EH (cell line): ENCODE measurements at places on chromosomes 3 and 15.

DNA sequence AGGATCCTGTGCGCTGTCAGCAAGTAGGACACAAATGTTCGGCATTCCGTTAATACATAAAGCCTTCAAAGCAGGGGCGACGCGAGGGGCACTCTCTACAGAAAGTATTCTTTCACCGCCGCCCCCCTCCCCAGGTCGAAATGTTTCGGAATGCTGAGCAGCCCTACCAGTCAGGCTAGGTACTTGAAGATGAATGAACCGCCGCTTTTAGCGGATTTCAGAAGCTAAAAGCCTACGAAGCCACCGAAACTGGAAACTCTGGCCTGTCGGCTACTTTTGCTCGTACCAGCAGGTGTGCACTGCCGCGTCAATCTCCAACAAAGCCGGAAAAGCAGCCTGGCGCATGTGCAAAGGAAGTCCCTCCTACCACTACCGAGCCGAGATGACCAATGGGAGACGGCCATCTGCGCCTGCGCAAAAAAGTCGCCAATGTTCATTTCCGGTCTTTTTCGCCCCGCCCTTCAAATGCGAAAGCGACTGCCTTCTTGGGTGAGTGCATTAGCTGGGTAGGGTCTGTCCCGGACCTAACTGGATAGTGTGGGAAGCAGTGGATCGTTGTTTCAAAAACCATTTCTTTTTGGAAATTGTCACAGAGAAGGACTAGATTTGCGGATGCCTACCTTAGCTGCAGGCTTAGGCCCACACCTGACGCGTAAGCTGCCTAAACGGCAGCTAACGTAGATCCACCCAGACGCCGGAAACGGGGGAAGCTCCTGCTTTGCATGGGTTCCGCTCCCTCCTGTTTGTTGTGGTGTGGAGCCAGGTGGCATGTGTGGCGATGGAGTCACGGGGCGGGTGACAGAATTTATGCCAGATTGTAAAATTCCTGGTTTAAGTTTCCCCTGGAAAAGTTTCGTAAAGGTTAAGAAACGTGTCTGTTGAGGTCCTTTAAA is at the start of gene WDR5B:
Gene WDR5B (minus strand): TSS at position 301 of the 893 bp plus-strand sequence. CDS start 534 bp downstream, outside the sequence.
- peak; percentile 97 for DNase-seq

DNA sequence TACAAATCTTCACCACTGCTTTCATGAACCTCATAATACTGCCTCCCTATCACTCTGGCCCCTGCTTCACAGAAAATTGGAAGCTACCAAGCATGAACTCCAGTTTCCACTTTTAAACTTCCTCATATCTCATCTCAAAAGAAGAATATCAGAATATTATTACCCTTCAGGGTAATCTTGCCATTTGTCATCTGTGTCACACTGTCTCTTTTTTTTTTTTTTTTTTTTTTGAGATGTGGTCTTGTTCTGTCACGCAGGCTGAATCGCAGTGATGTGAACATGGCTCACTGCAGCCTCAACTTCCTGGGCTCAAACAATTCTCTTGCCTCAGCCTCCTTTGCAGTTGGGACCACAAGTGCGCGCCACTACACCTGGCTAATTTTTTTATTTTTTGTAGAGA is 80.4 kb upstream of the TCF12 start:
- DNase-seq, result no peak

- DNase-seq, result no peak
Observed at GRCh38 chr3:43175541-43175940, 69.7 kb upstream of the POMGNT2 start.

GRCh38 chr3:72601983-72602750 is 246.1 kb downstream of the SHQ1 start:
- no peak for DNase-seq

GRCh38 chr15:27324886-27325615 is 354.1 kb downstream of the GABRG3 start:
- no peak for DNase-seq

DNA sequence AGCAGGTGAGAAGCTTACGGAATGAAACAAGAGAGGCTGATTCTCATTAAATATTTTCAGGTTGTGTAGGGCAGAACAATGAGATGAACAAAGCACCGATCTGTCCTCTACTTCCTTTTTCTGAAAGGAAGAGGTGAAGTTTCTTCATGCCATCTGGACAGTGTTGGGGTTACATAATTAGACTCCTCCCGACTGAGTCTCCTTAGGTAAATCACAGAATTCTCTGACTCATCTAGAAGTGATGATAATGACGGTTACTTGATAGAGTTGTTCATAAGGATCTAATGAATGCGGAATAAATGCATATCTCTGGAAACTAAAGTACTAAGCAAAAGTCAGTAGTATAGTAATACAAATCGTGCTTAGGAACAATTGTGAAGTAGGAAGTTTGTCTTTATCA is 21.2 kb downstream of the CRTC3 start:
- DNase-seq, result peak; percentile 35

GRCh38 chr3:98730338-98730737 is 32.8 kb upstream of the ST3GAL6 start:
- no peak for DNase-seq

- peak; percentile 34 for DNase-seq
Observed at GRCh38 chr15:61871926-61872522, 188.2 kb downstream of the VPS13C start.

GRCh38 chr3:10333349-10333650 is 12.4 kb upstream of the SEC13 start:
- no peak for DNase-seq

DNA sequence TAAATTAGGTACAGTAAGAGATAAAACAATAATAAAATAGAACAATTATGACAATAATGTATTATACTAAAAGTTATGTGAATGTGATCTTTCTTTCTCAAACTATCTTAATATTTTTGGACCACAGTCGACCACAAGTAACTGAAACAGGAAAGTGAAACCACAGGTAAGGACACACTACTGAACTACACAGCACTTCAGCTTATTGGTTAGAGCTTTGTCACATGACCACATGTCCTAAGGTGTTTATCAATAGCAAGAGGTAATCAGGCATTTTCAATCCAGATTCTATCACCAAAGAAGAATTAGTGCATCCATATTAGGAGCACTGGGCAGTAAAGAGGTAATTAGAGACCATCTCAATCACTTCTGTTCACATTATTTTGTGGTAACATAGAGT is 392.8 kb downstream of the RSL24D1 start:
- DNase-seq, result no peak

DNA sequence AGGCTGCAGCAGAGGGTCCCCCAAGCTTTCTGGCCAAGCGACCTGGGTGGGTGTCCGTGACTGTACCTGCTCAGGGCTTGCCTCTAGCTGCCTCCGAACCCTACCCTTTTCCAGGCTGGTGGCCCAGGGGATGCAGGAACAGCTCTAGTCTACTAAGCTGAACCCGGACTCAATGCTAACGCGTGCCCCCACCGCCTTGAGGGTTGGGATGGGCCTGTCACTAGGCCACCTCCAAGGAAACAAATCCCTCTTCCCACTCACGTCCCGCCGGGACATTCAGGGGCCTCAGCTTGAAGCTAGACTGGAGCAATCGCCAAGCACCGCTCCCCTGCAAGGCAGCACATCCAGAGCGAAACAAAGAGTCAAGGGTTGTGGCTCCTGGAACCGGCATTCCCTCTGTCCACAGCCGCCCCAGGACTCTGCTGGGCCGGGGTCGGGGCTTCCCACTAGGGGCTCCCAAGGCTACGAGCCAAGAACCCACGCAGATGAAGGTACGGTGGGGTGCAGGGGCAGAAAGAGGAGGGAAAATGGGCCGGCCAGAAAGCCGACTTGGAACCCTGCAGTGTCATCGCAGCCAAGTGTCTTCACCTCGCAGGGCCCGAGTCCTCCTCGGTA is 2.9 kb downstream of the FBXL22 start:
- DNase-seq, result no peak

GRCh38 chr3:195249858-195250464 is 21.0 kb downstream of the XXYLT1 start:
- DNase-seq, result no peak

DNA sequence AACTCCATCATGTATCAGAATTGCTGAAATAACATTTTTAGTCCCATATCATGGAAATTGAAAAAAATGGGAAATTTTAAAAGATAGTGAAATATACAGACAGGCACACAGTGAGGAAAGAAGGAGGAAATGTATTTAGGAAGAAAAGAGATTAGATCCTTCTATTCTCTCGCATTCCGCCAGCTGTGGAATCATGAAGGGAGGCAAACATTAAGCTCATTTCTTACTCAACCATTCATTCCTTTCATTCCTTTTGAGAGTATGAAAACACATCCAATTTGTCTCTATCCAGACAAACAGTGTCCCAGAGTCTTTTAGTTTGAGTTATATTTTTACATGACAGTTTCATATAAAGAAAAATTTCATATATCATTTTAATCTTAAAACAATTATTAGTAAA is 52.5 kb upstream of the KCNMB2 start:
- peak; percentile 55 for DNase-seq

- DNase-seq, result peak; percentile 39
Observed at GRCh38 chr3:30226601-30227151, 379.7 kb upstream of the TGFBR2 start.

GRCh38 chr3:133996251-133996661 is 33.5 kb downstream of the SLCO2A1 start:
- no peak for DNase-seq

DNA sequence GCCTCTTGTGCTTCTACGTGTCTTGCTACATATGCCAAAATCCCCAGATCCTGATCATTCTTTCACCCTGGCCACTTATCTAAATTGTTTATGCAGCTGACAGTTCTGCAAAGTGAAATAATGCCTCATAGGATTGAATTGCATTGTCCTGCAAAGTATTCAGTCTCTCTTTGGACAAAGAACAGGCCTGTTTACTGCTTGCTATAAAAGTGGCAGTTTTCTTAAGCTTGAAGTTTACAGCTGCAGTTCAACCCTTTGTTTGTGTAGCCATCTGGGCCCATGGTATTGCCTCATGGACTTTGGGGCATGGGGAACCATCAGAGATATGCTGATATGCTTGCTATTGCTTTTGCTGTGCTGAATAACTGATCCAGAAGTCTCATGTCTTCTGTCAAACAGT is 523.2 kb downstream of the OTOL1 start:
- DNase-seq, result peak; percentile 11

DNA sequence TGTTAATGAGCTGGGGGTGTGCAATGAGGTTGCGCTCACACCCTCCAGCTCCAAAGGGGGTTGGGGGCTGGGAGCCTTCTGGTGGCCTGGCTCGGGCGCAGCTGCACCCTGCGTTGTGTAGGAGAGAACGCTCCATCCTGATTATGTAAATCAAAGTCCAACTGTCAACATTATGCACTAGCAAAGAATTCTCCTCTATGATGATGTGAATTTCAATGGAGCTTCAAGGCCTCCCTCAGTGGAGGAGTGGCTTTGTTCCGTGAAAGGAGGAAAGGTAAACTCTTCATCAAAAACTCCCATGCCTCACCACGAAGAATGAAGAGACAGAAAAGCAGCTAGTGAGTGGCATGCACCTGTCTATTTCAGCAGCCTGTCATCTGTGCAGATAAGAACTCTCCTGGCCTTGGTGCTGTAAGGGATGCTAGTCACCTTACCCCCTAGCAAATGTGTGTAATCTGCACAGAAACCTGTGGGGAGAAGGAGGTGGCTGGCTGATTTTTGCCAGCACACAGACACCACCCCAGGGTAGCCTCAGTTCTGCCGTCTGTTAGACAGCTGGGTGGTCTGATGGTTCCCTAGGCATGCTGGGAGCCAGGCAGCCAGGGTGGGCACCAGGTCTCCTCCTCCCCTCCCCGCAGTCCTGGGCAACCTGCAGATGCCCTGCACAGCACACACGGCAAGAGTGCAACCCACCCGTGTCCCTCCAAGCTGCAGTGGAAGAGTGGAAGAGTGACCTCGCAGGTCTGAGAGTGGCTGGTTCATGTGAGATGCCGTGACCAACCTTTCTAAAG is 47.0 kb upstream of the TRPM1 start:
- DNase-seq, result no peak

- DNase-seq, result peak; percentile 86
Observed at GRCh38 chr3:195850857-195851543, 39.3 kb upstream of the MUC4 start.

- no peak for DNase-seq
Observed at GRCh38 chr3:37702478-37703154, 159.1 kb upstream of the CTDSPL start.

DNA sequence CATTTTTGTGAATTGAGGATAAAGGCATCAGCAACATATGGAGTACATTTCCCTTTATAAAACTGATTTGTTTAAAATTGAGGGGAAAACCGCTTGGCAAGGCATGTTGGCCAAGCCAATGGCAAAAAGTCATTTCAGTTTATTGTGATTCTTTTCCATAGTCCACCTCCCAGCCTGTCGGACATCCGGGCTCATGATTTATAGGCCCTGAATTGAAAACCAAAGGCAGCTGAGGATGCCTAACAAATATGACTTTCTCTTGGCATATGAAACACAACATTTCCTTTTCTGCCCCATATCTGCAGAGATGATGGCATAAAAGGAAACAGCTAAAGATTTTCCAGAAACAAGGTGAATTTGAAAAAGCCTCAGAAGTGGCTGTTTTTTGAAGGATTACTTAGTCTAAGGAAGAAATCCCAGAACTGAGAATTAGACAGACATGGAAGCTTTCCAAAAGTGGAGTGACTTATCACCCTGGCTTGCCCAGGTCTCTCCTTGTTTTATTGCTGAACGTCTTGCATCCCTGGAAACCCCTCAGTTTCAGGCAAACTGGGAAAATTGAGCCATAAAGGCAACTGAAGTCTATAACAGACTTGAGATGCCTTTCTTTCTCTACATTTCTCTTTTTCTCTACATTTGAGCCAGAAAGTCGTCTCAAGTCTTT is 74.0 kb downstream of the COL8A1 start:
- no peak for DNase-seq

DNA sequence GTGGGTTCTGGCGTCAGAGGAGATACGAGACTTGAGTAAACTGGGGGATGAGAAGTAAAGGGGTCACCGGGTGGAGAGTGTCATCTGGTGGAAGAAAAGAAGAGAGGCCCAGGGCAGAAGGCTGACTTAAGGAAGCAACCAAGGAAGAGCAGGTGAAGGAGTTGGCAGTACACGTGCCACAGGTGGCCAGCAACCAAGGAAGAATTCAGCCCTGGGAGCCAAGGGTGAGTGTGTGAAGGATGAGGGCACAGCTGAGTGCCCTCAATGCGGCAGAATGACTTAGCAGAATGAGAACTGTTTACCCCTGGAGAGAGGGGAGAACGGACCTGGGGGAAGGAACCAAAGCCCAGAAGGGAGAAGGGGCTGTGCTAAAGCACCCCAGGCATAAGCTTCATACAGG is 71.3 kb downstream of the WHAMM start:
- no peak for DNase-seq

GRCh38 chr3:128996200-128996599 is 2.3 kb upstream of the CFAP92 start:
- DNase-seq, result no peak

DNA sequence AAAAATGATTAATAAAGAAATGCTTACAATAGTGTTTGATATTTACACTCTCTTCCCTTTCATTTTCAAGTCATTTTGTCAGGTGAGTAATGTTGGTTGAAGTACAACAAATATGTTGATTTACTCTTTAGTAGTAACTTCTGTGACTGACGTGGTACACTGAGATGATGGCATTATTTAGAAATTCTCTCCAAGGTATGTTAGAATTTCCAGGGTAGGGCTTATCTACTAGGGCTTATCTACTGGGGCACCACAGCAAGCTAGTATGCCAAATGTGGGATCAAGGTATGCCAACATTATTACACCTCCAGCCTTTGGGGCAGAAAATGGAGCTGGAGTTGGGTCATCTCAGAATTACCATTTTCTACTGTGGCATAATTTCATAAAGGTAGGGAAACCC is 157.4 kb upstream of the AGTR1 start:
- DNase-seq, result no peak
